ENCODE measurements at places on chromosomes 1 and 21. TPM values are rescaled to one million over a fixed set of nuclear protein-coding genes. Genes with fewer than 3 reads are reported as not detected.

- peaks cover 27% of the 10 kb centered on the region for H3K4me1 ChIP-seq
- H3K4me3 ChIP-seq: no peak overlapping the region
- H3K27me3 ChIP-seq: no peaks in the 10 kb centered on the region
- H3K36me3 ChIP-seq: no peaks in the 10 kb centered on the region
- DNase-seq: no peak
Observed at GRCh38 chr1:110436635-110437034, 14.3 kb upstream of the PROK1 start.

- no peak overlapping the region for H3K27ac ChIP-seq
- H3K36me3 ChIP-seq: no peaks in the 10 kb centered on the region
- no peak for DNase-seq
- H3K4me3 ChIP-seq: no peak overlapping the region
- no peaks in the 10 kb centered on the region for H3K4me1 ChIP-seq
Observed at GRCh38 chr1:175702079-175702795, 41.2 kb downstream of the TNR start.

The CDC20 gene
- total RNA-seq: 11.0 TPM

- H3K27me3 ChIP-seq: no peaks in the 10 kb centered on the region
- no peak overlapping the region for H3K27ac ChIP-seq
- H3K36me3 ChIP-seq: no peaks in the 10 kb centered on the region
- no peaks in the 10 kb centered on the region for H3K4me1 ChIP-seq
- H3K4me3 ChIP-seq: no peak overlapping the region
- DNase-seq: no peak
Observed at GRCh38 chr1:18360251-18360650, 120.5 kb upstream of the KLHDC7A start.

DNA sequence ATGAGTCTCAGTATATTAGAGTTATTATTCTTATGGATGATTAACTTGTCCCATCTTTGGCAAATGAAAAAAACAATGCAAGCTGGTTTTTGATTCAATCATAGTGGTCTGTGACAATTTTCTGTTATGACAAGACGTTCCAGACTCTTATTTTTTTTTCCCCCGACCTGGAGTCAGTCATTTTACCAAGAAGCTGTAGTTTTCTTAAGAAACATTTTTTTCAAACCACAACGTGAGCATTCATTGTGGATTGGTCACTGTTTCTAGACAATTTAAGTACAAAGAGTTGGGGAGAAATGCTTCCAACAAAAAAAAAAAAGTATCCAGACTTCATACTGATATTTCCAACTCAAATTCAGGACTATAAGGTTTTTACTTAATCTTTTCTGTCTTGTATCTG is 8.0 kb upstream of the ANGPTL3 start:
- H3K27ac ChIP-seq: no peak overlapping the region
- no peaks in the 10 kb centered on the region for H3K36me3 ChIP-seq
- no peaks in the 10 kb centered on the region for H3K27me3 ChIP-seq
- no peak for DNase-seq

- H3K27me3 ChIP-seq: no peaks in the 10 kb centered on the region
- H3K4me3 ChIP-seq: no peak overlapping the region
- no peaks in the 10 kb centered on the region for H3K36me3 ChIP-seq
Observed at GRCh38 chr1:205930195-205930577, 13.1 kb downstream of the SLC26A9 start.

- H3K36me3 ChIP-seq: no peaks in the 10 kb centered on the region
- H3K27ac ChIP-seq: peak overlapping the region; percentile 19
- H3K4me1 ChIP-seq: peaks cover 4% of the 10 kb centered on the region
Observed at GRCh38 chr1:234565132-234565531, 44.8 kb downstream of the IRF2BP2 start.

DNA sequence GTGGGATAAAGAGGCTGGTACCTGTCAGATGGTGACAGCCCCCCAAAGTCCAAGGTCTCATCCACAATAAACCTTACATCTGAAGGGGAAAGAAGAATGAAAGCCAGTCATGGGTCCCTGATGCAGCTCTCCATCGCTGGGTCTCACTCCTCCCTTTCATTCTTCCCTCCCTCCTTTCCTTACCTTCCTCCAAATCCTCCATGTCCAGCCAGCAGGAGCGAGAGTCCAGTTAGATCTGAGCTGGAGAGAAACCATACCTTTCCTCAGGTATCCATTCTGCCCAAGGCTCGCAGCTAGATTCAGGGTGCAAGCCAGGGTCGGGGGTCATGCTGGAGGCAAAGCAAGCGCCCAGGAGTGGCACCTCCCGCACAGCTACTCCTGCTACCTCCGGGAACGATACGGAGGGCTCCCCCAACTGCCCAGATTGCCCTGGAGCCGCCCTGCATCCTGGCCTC is 421 bp downstream of the PSRC1 start:
- H3K27ac ChIP-seq: peak overlapping the region; percentile 78
- H3K4me1 ChIP-seq: peaks cover 20% of the 10 kb centered on the region

- no peak for DNase-seq
- no peaks in the 10 kb centered on the region for H3K36me3 ChIP-seq
- no peaks in the 10 kb centered on the region for H3K27me3 ChIP-seq
Observed at GRCh38 chr1:155013632-155014031, 11.0 kb downstream of the ZBTB7B start.

GRCh38 chr1:93448983-93449804 is 1.3 kb downstream of the FNBP1L start:
- peaks cover 19% of the 10 kb centered on the region for H3K4me1 ChIP-seq
- H3K36me3 ChIP-seq: no peaks in the 10 kb centered on the region
- peak overlapping the region; percentile 93 for H3K27ac ChIP-seq
- peak overlapping the region; percentile 91 for H3K4me3 ChIP-seq
- no peaks in the 10 kb centered on the region for H3K27me3 ChIP-seq
- DNase-seq: no peak

- no peak overlapping the region for H3K4me3 ChIP-seq
- no peaks in the 10 kb centered on the region for H3K4me1 ChIP-seq
- no peaks in the 10 kb centered on the region for H3K27me3 ChIP-seq
- H3K27ac ChIP-seq: no peak overlapping the region
- H3K36me3 ChIP-seq: no peaks in the 10 kb centered on the region
Observed at GRCh38 chr21:32818411-32818810, 46.9 kb upstream of the PAXBP1 start.

DNA sequence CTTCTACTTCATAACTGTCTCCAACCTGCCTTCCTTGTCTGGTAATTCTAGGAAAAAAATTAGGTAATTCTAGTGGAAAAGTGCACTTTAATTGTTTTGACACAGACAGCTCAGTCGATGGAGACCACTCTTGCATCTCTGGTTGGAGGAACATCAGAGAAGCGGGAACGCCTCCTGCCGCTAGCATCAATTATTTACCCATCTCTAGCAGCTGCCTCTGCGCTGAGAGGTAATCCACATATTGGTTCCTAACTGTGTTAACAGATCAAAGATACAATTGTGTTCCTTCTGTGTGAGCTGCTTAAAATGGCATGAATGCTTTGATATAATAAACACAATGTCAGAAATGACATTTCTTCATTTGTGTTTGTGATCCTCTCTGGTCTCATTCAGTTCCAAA is 33.3 kb downstream of the C2CD2 start:
- peaks cover 7% of the 10 kb centered on the region for H3K4me1 ChIP-seq
- no peak for DNase-seq
- no peak overlapping the region for H3K27ac ChIP-seq
- H3K4me3 ChIP-seq: no peak overlapping the region
- H3K27me3 ChIP-seq: no peaks in the 10 kb centered on the region

The SLC35F3 gene
- total RNA-seq: 0.49 TPM

DNA sequence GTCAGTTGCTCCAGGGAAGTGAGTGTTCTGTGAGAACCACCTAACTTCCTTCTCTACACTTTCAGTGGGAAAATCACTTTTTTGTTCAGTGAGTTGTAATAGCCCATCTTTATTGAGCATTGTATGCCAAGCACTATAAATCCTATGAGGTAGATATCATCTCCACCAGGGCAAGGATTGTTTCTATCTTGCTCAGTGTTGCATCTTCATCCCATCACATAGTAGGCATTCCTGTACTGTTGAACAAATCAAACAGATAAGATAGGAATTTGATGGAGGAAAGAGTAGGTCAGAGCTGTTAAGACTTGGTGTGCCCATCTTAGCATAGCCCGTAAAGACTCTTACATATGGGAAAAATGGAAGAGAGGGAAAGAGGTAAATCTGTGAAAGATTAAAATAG is 2.9 kb upstream of the PIGV start:
- DNase-seq: no peak
- peak overlapping the region; percentile 97 for H3K27ac ChIP-seq
- no peaks in the 10 kb centered on the region for H3K27me3 ChIP-seq
- H3K36me3 ChIP-seq: no peaks in the 10 kb centered on the region

DNA sequence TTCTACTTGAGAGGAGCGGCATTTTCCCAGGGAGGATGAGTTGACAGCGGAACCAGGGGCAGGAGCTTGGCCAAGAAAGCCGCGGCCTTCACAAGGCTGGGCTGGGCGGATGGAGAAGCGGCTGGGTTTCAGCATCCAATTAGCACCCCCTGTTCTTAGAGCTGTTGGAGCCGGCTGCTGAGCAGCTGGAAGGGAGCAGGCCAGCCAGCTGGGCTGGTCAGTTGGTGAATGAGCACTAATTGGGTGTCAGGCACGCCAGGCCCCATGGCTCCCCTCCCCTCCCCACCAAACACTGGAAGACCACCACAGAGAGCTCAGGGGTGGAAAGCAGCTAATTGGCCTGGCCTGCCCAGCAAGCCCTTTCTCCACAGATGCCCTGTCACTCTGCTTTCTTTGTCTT is 245.6 kb downstream of the RRAGC start:
- H3K27ac ChIP-seq: no peak overlapping the region
- no peak overlapping the region for H3K4me3 ChIP-seq
- H3K4me1 ChIP-seq: no peaks in the 10 kb centered on the region

DNA sequence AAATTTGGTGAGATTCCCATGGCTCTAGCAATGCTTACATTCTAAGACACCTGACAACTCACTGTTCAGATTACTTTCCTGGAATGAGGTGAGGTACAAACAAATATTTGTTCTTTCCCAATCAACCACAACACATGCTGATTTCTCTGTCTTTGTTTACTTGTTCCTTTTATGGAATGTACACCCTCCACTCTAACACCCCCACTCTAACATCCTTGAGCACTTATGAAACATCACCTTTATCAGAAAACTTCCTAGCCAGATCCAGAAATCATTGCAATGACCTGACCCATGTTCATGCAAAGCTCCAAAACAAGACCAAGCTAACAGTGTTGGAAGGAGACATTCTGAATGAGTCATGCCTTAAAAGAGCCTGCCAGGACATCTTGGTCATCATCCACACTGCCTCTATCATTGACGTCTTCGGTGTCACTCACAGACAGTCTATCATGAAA is 35.5 kb downstream of the HSD3B1 start:
- H3K4me3 ChIP-seq: no peak overlapping the region
- H3K27ac ChIP-seq: no peak overlapping the region
- H3K4me1 ChIP-seq: no peaks in the 10 kb centered on the region
- no peak for DNase-seq
- no peaks in the 10 kb centered on the region for H3K27me3 ChIP-seq

DNA sequence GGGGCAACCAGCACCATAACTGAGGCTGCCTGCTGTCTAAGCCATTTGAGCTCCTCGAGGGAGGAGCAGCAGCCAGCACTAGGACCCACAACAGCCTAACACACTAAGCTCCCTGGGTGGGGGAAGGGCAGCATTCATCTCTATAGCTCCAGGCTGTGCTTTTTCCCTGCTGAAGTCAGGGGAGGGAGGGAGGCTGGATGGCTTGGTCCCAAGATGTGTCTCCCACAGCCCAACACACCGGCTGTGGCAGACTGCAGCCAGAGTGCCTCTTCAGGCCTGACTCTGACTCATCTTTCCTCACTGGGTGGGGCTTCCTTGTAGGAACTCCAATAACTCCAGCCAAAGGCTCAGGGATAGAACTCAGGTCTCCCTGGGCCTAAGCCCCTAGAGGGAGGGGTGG is 296.3 kb downstream of the PRDM2 start:
- DNase-seq: no peak
- no peak overlapping the region for H3K4me3 ChIP-seq
- H3K27me3 ChIP-seq: no peaks in the 10 kb centered on the region

The USH2A gene
- total RNA-seq: under 0.01 TPM

GRCh38 chr21:38171723-38172344 is 85.0 kb upstream of the KCNJ15 start:
- no peaks in the 10 kb centered on the region for H3K36me3 ChIP-seq
- no peaks in the 10 kb centered on the region for H3K27me3 ChIP-seq
- no peaks in the 10 kb centered on the region for H3K4me1 ChIP-seq
- no peak overlapping the region for H3K4me3 ChIP-seq
- no peak overlapping the region for H3K27ac ChIP-seq
- no peak for DNase-seq

The ANGPTL3 gene
- not detected for total RNA-seq

The ATP1A2 gene
- total RNA-seq: 11.0 TPM

The PLXNA2 gene
- total RNA-seq: 38.3 TPM

The SLC22A15 gene
- 9.8 TPM for total RNA-seq

- peaks cover 11% of the 10 kb centered on the region for H3K4me1 ChIP-seq
- peak overlapping the region; percentile 13 for H3K27ac ChIP-seq
- H3K27me3 ChIP-seq: no peaks in the 10 kb centered on the region
- DNase-seq: no peak
- H3K36me3 ChIP-seq: no peaks in the 10 kb centered on the region
- H3K4me3 ChIP-seq: peak overlapping the region; percentile 30
Observed at GRCh38 chr1:193417945-193418744, 231.7 kb upstream of the B3GALT2 start.

The OR2T29 gene
- not detected for total RNA-seq

DNA sequence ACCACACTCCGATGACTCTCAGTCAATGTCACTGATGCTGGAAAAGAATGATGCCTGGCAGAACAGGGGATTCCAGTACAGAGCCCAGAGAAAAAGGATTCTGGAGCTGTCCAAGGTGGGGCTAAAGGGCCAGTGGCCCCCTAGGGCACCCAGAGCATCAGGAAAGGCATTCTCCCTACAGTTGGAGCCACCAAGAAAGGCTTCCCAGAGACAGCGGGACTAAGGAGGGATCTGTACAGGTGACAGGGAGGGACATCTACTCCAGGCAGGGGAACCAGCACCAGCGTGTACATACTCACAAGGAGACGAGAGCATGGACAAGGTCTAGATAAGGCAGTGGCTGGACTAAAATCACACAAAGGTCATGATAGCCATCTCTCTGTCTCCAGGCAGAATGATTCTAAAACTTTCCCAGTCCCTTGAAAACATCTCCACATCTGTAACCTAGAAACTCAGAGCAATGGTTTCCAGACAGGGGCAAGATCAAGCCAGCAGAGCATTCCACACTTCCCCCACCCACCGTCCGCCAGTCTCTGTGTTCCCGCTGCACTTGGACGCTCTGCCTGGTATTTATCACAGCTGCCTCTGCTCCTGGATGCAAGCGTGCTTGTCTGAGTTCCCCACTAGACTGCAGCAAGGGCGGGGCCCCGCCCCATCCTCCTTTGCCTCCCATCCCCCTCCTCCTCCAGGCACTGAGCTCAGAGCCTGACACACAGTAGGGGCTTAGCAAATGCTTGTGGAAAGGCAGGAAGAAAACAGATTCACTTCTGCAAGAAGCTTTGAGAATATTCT is 111.6 kb upstream of the ZC3H12A start:
- H3K27me3 ChIP-seq: no peaks in the 10 kb centered on the region
- no peak overlapping the region for H3K4me3 ChIP-seq
- H3K27ac ChIP-seq: no peak overlapping the region
- DNase-seq: no peak
- H3K4me1 ChIP-seq: no peaks in the 10 kb centered on the region

Data from vagina (tissue), 2 donors.